Activated CD4-positive, alpha-beta memory T cell treated with anti-CD3 and anti-CD28 coated beads, Interleukin-2, amount 10 ng/mL, durations not matched to agents 7 days and 5 days (primary cell): ENCODE measurements at places on chromosomes 1 and 21.

DNA sequence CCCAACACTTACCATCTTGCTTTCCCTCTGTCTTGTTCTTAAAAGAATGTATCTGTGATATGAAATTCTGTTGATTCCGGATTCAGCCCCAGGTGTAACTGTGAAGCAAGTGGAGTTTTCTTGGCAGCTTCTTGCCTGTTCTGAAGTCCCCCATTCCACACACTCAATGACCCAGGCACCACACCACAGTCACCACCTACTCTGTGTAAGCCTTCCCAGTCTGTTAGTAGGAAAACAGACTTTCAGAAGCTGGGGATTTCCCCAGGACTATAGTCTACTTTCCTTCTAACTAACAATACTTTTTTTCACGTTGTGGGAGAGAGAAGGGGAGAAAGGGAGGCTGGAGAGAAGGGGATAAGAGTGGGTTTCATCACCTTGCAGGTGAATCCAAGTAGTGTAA is 299.1 kb upstream of the PROX1 start:
- no peak overlapping the region for H3K27ac ChIP-seq
- no peak overlapping the region for H3K4me3 ChIP-seq
- H3K27me3 ChIP-seq: no peaks in the 10 kb centered on the region
- no peak for DNase-seq

- peaks cover 83% of the 10 kb centered on the region for H3K4me1 ChIP-seq
- H3K27me3 ChIP-seq: no peaks in the 10 kb centered on the region
- peaks cover 51% of the 10 kb centered on the region for H3K36me3 ChIP-seq
- DNase-seq: no peak
- peak overlapping the region; percentile 8 for H3K27ac ChIP-seq
- peak overlapping the region; percentile 5 for H3K4me3 ChIP-seq
These were observed 190.2 kb upstream of the SGIP1 start for GRCh38 chr1:66343569-66344325.

DNA sequence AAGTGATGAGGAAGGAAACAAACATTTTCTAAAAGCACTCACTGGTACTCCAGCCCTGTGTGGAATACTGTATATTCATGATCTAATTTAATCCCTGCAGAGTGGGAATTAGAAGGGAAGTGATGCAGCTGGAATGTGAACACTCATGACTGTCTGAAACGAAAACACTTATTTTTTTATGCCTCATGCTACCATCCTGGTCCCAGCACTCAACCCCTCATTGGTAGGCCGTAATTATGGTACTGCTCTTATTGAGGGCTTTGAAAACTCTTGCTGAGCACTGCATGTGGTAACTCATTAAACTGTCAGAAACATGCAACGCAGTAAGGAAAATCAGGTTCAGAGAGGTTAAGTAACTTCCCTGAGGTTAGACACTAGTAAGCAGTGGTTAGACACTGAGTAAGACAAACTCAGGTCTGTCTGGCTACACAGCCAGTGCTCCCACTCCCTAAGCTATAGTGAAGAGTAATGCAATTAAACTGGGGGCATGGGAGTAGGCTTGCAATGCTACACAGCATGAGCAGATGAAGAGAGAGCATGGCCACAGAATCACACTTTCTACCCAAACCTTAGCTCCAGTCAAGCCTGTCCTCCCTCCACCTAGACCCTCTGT is 17.3 kb upstream of the TNFSF4 start:
- DNase-seq: no peak
- no peaks in the 10 kb centered on the region for H3K27me3 ChIP-seq
- H3K27ac ChIP-seq: no peak overlapping the region
- H3K4me1 ChIP-seq: peaks cover 16% of the 10 kb centered on the region
- H3K4me3 ChIP-seq: no peak overlapping the region

GRCh38 chr1:37574834-37575480 is 18.2 kb downstream of the DNALI1 start:
- no peaks in the 10 kb centered on the region for H3K27me3 ChIP-seq
- no peak overlapping the region for H3K4me3 ChIP-seq
- no peak for DNase-seq
- H3K27ac ChIP-seq: peak overlapping the region; percentile 60
- H3K36me3 ChIP-seq: peaks cover 80% of the 10 kb centered on the region
- H3K4me1 ChIP-seq: peaks cover 71% of the 10 kb centered on the region

- H3K4me3 ChIP-seq: no peak overlapping the region
- no peaks in the 10 kb centered on the region for H3K36me3 ChIP-seq
- DNase-seq: no peak
- peaks cover 5% of the 10 kb centered on the region for H3K4me1 ChIP-seq
These were observed 44.0 kb downstream of the PTAFR start for GRCh38 chr1:28132171-28133167.

GRCh38 chr1:112676543-112676942 is 2.1 kb downstream of the MOV10 start:
- peaks cover 40% of the 10 kb centered on the region for H3K4me1 ChIP-seq
- no peak overlapping the region for H3K27ac ChIP-seq
- H3K4me3 ChIP-seq: peak overlapping the region; percentile 5
- no peaks in the 10 kb centered on the region for H3K27me3 ChIP-seq
- peaks cover 62% of the 10 kb centered on the region for H3K36me3 ChIP-seq

DNA sequence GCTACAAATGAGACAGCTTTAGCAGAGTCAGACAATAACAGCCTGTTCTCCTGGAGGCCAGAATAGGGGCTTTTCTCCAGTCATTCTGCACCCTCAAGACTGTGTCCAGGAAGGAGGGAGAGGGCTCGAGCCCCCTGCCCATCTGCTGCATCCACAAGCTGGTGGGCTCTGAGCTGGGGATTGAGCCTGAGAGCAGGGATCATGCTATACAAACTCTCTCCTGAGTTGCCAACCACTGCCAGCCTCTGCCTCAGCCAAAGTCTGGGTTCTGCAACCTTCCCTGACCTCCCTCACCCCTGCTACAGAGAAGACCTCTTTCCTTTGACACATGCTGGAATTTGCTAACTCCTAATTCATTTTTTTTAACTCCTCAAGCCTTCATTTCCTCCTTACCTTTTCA is 14.8 kb upstream of the PPM1J start:
- no peaks in the 10 kb centered on the region for H3K36me3 ChIP-seq
- H3K4me3 ChIP-seq: no peak overlapping the region
- H3K27me3 ChIP-seq: peaks cover 6% of the 10 kb centered on the region
- H3K27ac ChIP-seq: no peak overlapping the region
- no peak for DNase-seq
- no peaks in the 10 kb centered on the region for H3K4me1 ChIP-seq

GRCh38 chr1:33312413-33312749 is 8.5 kb downstream of the A3GALT2 start:
- H3K27me3 ChIP-seq: peaks cover 17% of the 10 kb centered on the region
- H3K4me1 ChIP-seq: peaks cover 3% of the 10 kb centered on the region
- H3K27ac ChIP-seq: no peak overlapping the region
- no peak for DNase-seq

DNA sequence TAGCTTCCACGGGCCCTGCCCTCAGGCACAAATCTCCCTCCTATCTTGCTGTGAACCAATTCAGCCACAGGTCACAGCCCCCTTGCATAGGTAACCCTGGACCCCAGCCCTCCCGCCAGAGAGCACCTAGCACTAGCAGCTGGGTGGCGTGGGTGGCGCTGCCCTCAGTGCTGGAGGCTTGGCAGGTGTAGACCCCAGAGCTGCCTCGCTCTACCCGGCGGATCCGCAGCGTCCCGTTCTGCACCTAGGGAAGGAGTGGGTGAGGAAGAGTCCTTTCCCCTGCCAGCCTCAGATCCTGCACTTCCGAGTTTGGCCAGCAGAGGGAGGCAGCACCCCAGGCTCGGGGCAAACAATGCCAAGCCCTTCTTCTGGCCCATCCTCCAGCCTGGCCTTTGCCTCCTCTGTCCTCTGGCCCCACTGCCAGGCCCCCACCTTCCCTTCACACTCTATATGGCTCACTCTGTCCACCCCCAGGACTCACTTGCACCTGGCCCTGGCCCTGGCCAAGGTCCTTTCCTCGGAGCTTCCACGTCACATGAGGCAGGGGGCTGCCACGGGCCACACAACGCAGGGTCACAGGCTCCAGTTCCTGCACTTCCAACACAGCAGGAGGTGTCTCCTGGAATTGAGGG is 9.0 kb downstream of the IGSF9 start:
- H3K36me3 ChIP-seq: no peaks in the 10 kb centered on the region
- H3K27ac ChIP-seq: no peak overlapping the region
- H3K27me3 ChIP-seq: peaks cover 23% of the 10 kb centered on the region
- peak; percentile 86 for DNase-seq
- H3K4me1 ChIP-seq: peaks cover 28% of the 10 kb centered on the region

DNA sequence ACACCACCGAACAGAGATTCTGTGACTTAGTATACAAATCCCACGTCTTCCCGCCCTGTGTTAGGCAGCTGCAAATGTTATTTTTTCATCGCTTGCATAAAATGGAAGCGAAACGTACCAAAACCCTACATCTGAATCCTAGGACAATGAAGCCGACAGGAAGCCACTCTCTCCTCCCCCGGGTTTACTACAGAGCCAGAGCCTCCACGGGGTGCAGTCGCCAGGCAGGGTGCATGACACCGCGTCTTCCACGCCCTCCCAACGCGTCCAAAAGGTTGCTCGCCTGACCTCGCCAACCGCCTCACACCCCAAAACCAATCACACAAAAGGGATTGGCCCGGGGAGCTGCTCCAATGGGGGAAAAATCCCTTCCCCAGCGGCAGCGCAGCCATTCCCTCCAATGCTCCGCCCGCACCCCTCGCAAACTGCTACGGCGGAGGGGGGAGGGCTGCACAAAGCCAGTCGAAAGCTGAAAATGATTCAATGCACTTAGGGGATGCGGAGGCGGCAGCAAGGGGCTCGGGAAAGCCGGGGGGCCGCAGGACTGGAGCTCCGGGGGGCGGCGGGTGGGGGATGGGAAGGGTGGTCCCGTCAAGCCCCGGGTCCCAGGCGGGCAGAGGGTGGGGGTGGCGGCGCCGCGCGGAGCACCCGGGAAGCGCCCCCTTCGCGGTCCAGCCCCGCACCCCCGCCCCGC is 701 bp downstream of the CEP170 start:
- H3K4me3 ChIP-seq: peak overlapping the region; percentile 89
- H3K4me1 ChIP-seq: peaks cover 26% of the 10 kb centered on the region
- no peaks in the 10 kb centered on the region for H3K27me3 ChIP-seq
- peak overlapping the region; percentile 78 for H3K27ac ChIP-seq

DNA sequence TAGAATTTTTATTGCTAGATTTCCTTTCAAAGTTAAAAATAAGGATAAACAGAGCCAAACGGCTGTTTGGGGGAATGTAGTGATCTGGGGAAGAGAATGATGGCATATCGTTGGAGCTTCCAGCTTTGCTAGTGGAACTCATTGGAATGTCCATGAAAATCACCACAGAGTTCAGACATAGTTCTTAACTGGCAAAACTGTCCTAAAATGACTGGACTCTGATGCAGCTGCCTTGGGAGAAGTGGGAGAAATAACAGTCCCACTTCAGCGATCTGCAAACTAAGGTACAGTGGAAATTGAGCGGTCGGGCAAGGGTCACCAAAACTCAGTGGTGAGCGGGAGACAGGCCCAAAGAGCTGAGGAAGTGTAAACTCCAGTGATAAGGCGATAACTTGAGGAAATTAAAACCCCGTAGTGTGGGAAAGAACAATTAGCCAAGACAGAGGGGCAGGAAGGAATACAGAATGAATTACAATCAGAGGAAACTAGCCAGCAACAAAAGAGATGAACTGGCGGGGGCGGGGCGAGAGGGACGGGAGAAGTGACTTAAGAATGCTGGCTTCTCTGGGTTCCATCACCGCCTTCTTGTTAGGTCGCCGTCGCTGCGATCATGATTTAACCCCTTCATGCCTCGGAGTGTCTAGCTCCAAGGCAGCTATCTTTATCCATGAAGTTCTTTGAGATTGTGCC is 89.8 kb upstream of the ARHGAP29 start:
- no peaks in the 10 kb centered on the region for H3K36me3 ChIP-seq
- H3K27me3 ChIP-seq: peaks cover 36% of the 10 kb centered on the region
- no peak for DNase-seq
- no peaks in the 10 kb centered on the region for H3K4me1 ChIP-seq

- H3K36me3 ChIP-seq: no peaks in the 10 kb centered on the region
- no peak for DNase-seq
- H3K4me3 ChIP-seq: no peak overlapping the region
- no peak overlapping the region for H3K27ac ChIP-seq
- no peaks in the 10 kb centered on the region for H3K27me3 ChIP-seq
- H3K4me1 ChIP-seq: no peaks in the 10 kb centered on the region
These were observed 47.1 kb downstream of the C8A start for GRCh38 chr1:56901716-56902115.

DNA sequence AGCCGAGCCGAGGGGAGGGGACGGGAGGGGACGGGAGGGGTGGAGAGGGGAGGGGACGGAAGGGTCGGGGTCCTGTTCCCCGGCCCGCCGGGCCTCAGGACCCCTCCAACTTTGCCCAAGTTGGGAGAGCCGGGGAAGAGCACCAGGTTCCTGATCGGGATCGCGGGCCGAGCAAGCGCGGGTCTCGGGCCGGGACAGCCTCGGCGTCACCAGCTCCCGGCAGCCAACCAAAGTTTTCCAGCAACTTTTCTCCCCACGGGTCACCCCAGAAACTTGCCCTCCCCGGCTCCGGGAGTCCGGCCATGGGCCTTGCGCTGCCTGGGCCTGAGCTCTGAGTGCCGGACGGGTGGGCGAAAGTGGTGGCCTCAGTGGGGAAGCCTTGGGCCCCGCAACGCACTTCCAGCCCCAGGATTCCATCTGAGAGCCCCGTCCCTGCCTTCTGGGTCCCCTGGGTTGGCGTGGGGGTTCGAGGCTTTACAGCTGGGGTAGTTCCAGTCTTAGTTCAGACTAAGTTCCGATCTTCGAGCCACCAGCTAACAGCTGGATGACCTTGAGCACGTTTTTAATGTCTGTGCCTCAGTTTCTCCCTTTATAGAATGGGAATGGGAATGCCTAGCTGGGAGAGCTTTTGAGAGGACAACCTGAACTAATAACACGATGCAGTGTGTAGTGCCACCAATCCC is 458 bp downstream of the ZC3H12A start:
- H3K27ac ChIP-seq: peak overlapping the region; percentile 99
- H3K4me3 ChIP-seq: peak overlapping the region; percentile 98
- H3K4me1 ChIP-seq: peaks cover 52% of the 10 kb centered on the region
- peaks cover 48% of the 10 kb centered on the region for H3K36me3 ChIP-seq

- no peak overlapping the region for H3K27ac ChIP-seq
- no peak overlapping the region for H3K4me3 ChIP-seq
- H3K36me3 ChIP-seq: peaks cover 72% of the 10 kb centered on the region
These were observed 11.5 kb downstream of the TIAM1 start for GRCh38 chr21:31332525-31332924.

- peaks cover 11% of the 10 kb centered on the region for H3K27me3 ChIP-seq
- peak overlapping the region; percentile 90 for H3K4me3 ChIP-seq
- H3K4me1 ChIP-seq: peaks cover 36% of the 10 kb centered on the region
- H3K36me3 ChIP-seq: peaks cover 21% of the 10 kb centered on the region
These were observed 1.3 kb downstream of the TGFBR3 start for GRCh38 chr1:91884459-91885212.

DNA sequence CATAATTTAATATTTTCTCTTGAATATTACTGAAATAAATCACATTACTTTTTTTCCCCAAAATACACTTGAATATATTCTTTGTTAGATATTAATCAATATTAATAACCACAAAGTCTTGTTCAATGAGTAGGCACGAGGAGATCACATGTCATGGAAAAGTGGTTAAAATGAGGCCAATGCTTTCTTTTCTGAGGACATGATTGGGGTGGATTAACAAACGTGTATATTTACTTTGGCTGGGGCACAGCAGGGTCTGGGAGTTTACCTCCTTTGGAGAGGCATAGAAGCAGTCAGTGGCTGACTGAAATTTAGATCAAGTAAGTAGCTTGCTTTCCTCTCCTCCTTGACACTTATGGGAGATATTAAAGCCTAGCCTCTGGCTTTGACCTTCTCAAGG is 664.3 kb upstream of the B3GALT2 start:
- no peak overlapping the region for H3K4me3 ChIP-seq
- no peak for DNase-seq
- no peaks in the 10 kb centered on the region for H3K4me1 ChIP-seq
- no peak overlapping the region for H3K27ac ChIP-seq

GRCh38 chr1:90721210-90722194 is 4.4 kb upstream of the BARHL2 start:
- H3K36me3 ChIP-seq: peaks cover 38% of the 10 kb centered on the region
- peak; percentile 67 for DNase-seq
- H3K4me1 ChIP-seq: peaks cover 44% of the 10 kb centered on the region
- H3K27me3 ChIP-seq: peaks cover 87% of the 10 kb centered on the region
- no peak overlapping the region for H3K4me3 ChIP-seq
